Stimulated activated CD4-positive, alpha-beta T cell treated with anti-CD3 and anti-CD28 coated beads, Interleukin-1b, Interleukin-23, amount 100 ng/mL, for 48 hours (primary cell): ENCODE measurements at places on chromosomes 16 and 17.
A peak's percentile ranks its signal among the peaks of the same experiment; 100 is the strongest.

GRCh38 chr17:51128076-51128475 lies 7.4 kb upstream of the SPAG9 start:
- DNase-seq: peak; percentile 37

GRCh38 chr16:4505356-4506147 lies 29.4 kb downstream of the HMOX2 start:
- DNase-seq: peak; percentile 73

- DNase-seq: no peak
Measured at GRCh38 chr17:47857551-47858455, 6.8 kb upstream of the SP6 start.

DNA sequence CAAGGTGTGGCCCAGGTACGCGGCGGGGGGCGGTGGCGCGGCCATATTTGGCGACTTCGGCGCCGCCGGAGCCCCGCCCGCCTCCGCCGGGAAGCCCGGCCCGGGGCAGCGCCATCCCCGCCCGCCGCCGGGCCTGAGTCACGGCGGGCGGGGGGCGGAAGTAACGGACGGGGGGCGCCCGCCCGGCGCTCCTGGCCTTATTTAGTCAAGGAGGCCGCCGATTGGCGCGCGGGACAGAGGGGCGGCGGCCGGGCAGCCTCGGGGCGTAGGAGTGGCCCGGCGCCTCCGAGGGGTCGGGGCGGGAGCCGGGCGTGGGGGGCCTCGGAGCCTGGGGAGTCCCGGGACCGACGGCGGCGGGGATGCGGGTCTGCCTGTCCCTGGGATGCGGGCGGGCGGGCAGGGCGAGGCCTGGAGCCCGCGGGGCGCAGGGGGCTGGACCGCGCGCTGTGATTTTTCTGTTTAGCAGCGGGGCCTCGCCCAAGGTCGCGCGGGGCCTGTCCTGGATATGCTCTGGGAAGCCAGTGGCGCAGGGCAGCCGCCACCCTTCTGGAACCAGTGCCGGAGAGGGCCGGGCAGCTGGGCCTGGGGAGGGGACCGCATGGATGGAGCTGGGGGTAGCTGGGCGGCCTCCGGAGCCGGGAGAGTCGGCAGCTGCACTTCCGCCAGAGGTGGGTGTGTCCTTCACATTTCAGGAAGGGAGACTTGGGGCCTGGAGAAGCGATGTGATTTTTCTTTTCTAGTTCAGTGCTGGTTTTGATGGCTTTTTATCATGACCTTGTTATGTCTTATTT lies 2.3 kb upstream of the ACTG1 start:
- DNase-seq: peak; percentile 66

DNA sequence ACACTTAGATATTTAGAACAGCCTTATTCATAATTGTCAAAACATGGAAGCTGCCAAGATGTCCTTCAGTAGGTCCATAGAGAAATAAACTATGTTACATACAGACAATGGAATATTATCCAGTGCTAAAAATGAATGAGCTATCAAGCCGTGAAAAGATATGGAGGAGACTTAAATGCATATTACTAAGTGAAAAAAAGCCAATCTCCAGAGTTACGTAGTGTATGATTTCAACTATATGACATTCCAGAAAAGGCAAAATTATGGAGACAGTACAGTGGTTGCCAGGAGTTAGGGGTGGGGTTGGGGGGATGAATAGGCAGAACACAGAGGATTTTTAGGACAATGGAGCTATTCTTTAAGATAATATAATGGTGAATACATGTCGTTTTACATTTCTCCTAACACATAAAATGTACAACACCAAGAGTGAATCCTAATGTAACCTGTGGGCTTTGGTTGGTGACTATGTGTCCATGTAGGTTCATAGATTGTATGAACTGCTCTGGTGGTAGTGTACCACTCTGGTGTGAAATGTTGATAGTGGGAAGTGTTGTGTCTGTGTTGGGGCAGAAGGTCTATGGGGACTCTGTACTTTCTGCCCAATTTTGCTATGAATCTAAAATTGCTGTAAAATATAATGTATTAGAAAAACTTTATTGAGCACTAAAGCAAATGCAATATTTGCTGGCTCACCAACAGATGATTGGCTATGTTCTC lies 122.6 kb downstream of the USP22 start:
- no peak for DNase-seq

GRCh38 chr17:45902892-45903346 lies 8.6 kb downstream of the MAPT start:
- DNase-seq: no peak

- DNase-seq: no peak
Measured at GRCh38 chr16:1451702-1452392, 7.5 kb upstream of the CCDC154 start.

- DNase-seq: peak; percentile 31
Measured at GRCh38 chr17:68089881-68090280, 54.3 kb downstream of the KPNA2 start.

GRCh38 chr17:50501054-50501453 lies 7.2 kb upstream of the MYCBPAP start:
- DNase-seq: no peak
